ENCODE measurements at places on chromosomes 13 and 19. TPM values are rescaled to one million over a fixed set of nuclear protein-coding genes. Genes with fewer than 3 reads are reported as not detected.
A peak's percentile ranks its signal among the peaks of the same experiment; 100 is the strongest.

GRCh38 chr19:54654447-54655321, 8.1 kb upstream of the LILRB4 start:
- H3K4me3 ChIP-seq: no peak overlapping the region
- no peaks in the 10 kb centered on the region for H3K27me3 ChIP-seq
- H3K27ac ChIP-seq: no peak overlapping the region

- H3K4me1 ChIP-seq: peaks cover 20% of the 10 kb centered on the region
- H3K36me3 ChIP-seq: no peaks in the 10 kb centered on the region
- DNase-seq: no peak
- no peak overlapping the region for H3K4me3 ChIP-seq
- peaks cover 54% of the 10 kb centered on the region for H3K27me3 ChIP-seq
- H3K27ac ChIP-seq: no peak overlapping the region
Measured at GRCh38 chr19:55441692-55442321, 1.3 kb downstream of the SHISA7 start.

DNA sequence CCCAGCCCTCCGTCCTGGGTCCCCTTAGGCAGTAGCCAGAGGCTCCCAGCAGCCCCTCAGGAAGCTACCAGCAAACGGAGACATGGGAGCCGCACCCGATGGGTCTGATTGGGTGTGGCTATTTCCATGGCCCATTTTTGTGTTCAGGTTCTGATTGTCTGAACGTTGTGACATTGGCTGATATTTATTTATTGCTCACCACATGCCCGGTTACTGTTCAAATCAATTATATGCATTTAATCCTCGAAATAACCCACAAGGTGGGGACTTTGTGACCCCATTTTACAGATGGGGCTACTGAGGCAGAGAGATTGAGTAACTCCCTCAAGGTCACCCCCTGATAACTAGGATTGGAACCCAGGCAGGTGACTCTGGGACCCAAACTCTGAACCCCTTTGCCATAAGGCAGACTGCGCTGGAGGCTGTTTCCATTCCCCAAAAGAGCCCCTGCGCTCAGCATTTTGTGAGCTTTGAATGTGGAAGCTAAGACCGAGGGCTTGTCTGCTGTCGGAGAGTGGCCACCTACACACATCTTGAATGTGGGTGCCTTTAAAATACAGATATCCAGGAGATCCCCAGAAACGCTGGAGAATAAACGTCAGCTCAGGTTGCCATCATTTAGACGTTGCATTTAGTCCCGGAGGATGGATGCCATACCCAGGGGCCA, 13.6 kb upstream of the MCF2L start:
- no peak overlapping the region for H3K27ac ChIP-seq
- H3K27me3 ChIP-seq: no peaks in the 10 kb centered on the region
- no peak overlapping the region for H3K4me3 ChIP-seq
- DNase-seq: no peak

- peaks cover 54% of the 10 kb centered on the region for H3K4me1 ChIP-seq
- H3K36me3 ChIP-seq: peaks cover 5% of the 10 kb centered on the region
- H3K4me3 ChIP-seq: peak overlapping the region; percentile 85
- H3K27ac ChIP-seq: peak overlapping the region; percentile 98
Measured at GRCh38 chr19:1066251-1066747, 668 bp upstream of the ARHGAP45 start.

GRCh38 chr13:91804724-91805123, 406.3 kb downstream of the GPC5 start:
- no peaks in the 10 kb centered on the region for H3K27me3 ChIP-seq
- no peaks in the 10 kb centered on the region for H3K4me1 ChIP-seq
- no peak for DNase-seq
- no peaks in the 10 kb centered on the region for H3K36me3 ChIP-seq
- no peak overlapping the region for H3K4me3 ChIP-seq
- no peak overlapping the region for H3K27ac ChIP-seq

- H3K36me3 ChIP-seq: no peaks in the 10 kb centered on the region
- no peak overlapping the region for H3K4me3 ChIP-seq
- no peaks in the 10 kb centered on the region for H3K4me1 ChIP-seq
- no peaks in the 10 kb centered on the region for H3K27me3 ChIP-seq
Measured at GRCh38 chr13:48906200-48906599, 69.5 kb upstream of the FNDC3A start.

DNA sequence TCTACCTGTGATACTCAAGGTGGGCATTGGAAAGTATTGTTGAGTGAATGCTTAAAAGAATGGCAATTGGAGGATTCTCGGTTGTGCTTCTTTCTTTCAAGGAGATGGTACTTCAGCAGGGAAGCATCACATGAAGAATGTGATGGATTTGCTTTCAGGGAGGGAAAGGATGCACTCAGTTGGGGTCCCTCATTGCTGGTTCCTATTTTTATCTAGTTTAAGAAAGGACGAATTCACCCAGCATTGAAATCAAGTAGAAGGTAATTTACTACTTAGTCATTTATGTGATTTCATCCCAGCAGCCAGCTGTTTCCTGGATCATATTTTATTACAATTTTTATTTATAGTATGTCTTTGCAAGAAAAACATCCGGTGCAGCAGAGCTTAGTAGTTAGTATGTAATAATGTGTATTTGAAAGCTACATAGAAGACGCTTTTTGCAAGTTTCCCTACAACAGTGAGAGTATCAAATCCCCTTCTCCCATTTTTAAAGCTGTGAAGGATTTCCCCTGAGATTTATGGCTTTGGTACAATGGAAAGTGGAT, 417.9 kb downstream of the GPC5 start:
- H3K36me3 ChIP-seq: no peaks in the 10 kb centered on the region
- H3K4me1 ChIP-seq: no peaks in the 10 kb centered on the region
- H3K27ac ChIP-seq: no peak overlapping the region
- DNase-seq: no peak

- no peak overlapping the region for H3K27ac ChIP-seq
- H3K4me3 ChIP-seq: no peak overlapping the region
- no peaks in the 10 kb centered on the region for H3K27me3 ChIP-seq
- no peak for DNase-seq
- peaks cover 60% of the 10 kb centered on the region for H3K36me3 ChIP-seq
Measured at GRCh38 chr19:52086481-52086880, 9.1 kb downstream of the ZNF841 start.

- H3K27me3 ChIP-seq: no peaks in the 10 kb centered on the region
- H3K36me3 ChIP-seq: no peaks in the 10 kb centered on the region
- no peak overlapping the region for H3K27ac ChIP-seq
- no peak overlapping the region for H3K4me3 ChIP-seq
- no peak for DNase-seq
- no peaks in the 10 kb centered on the region for H3K4me1 ChIP-seq
Measured at GRCh38 chr13:72545030-72545719, 182.3 kb downstream of the MZT1 start.

DNA sequence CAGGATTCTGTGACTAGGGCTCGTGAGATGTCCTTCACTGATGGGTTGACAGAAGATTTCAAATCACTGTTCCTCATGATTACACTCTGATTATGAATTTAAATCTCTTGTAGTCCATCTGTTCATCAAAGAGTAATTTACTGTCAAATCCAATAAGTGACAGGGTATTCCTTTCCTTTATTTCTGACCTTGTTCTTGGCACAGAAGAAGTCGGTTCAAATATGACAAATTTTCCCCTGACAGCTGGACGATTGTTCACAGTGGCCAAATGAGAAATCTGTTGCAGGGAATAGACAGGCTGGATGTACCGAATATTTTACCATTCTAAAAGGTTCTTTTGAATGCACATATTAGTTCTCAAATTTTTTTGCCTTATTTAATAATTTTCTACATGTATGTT, 767.3 kb upstream of the GPC6 start:
- no peak overlapping the region for H3K4me3 ChIP-seq
- no peaks in the 10 kb centered on the region for H3K27me3 ChIP-seq
- H3K36me3 ChIP-seq: no peaks in the 10 kb centered on the region

DNA sequence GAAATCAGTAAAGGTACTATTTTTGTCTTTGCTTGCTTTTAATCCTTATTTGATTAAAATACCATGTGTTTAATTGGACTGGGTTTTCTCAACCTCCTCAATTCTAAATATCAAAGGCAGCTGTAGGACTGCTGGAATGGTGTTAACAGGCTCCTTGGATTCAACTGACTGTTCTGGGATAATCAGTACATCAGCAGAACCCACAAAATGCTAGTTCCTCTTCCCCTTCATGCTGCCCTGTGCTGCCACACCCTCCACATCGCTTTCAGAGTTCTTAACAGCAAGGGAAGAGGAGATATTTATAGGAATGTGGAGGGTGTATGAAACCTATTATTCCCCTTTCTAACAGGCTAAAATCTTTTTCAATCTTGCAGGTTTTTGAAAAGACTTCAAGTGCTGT, 82.4 kb downstream of the KCTD12 start:
- no peak overlapping the region for H3K27ac ChIP-seq
- H3K4me1 ChIP-seq: no peaks in the 10 kb centered on the region
- H3K36me3 ChIP-seq: no peaks in the 10 kb centered on the region
- no peak for DNase-seq
- no peaks in the 10 kb centered on the region for H3K27me3 ChIP-seq

GRCh38 chr19:8680676-8681344, 17.8 kb downstream of the ACTL9 start:
- no peak overlapping the region for H3K4me3 ChIP-seq
- no peaks in the 10 kb centered on the region for H3K27me3 ChIP-seq
- peaks cover 4% of the 10 kb centered on the region for H3K4me1 ChIP-seq
- DNase-seq: no peak

DNA sequence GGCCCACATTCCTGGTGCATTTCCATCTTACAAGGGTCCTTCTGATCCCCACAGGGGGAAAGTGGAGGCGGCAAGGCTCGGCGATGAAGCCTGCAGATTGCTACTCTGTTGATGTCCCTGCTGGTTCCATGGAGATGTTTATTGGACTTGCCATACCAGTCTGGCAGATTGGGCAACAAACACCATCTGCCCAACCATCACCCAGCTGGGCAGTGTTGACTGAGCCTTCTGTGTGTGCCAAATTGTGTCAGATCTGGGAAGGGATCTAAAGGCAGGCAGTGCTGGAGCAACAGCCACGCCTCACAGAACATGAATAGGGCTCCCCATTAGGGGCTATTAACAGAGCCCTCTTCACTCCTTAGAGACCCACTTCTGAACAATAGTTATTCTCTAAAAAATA, 35.0 kb downstream of the FLT1 start:
- H3K4me3 ChIP-seq: no peak overlapping the region
- no peak for DNase-seq
- H3K4me1 ChIP-seq: no peaks in the 10 kb centered on the region
- no peak overlapping the region for H3K27ac ChIP-seq
- no peaks in the 10 kb centered on the region for H3K27me3 ChIP-seq

- no peaks in the 10 kb centered on the region for H3K4me1 ChIP-seq
- no peak overlapping the region for H3K27ac ChIP-seq
- H3K4me3 ChIP-seq: no peak overlapping the region
- no peak for DNase-seq
Measured at GRCh38 chr13:55155046-55155445, 1985.7 kb upstream of the PRR20A start.

DNA sequence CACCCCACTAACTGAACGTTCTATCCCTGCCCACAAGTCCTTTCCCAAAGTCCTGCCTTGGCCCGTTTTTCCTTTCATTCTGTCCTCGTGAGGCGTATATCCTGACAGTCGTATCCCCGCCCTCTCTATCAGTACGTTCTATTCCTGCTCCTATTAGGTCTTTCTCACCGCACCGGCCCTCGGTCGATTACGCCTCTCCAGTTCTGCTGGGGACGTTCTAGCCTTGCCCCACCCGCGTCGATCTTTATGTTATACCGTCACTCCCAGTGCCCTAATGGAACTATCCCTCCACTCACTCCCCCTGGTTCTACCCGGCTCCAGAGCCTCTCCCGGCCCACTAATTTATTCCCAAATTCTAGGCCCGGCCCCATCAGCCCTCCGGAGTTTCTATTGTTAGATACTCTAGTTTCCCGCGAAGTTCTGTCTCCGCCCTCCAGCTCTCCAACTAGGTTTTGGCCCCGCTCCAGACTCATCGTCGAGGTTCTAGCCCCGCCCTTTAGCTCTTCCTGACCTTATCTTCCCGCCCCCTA, 2.0 kb downstream of the PLAUR start:
- H3K4me1 ChIP-seq: peaks cover 42% of the 10 kb centered on the region
- H3K27me3 ChIP-seq: no peaks in the 10 kb centered on the region
- H3K27ac ChIP-seq: no peak overlapping the region
- peak overlapping the region; percentile 28 for H3K4me3 ChIP-seq
- no peak for DNase-seq

- H3K36me3 ChIP-seq: peaks cover 15% of the 10 kb centered on the region
- H3K4me1 ChIP-seq: peaks cover 39% of the 10 kb centered on the region
- H3K4me3 ChIP-seq: peak overlapping the region; percentile 17
- no peaks in the 10 kb centered on the region for H3K27me3 ChIP-seq
Measured at GRCh38 chr19:41427647-41428480, 690 bp upstream of the B3GNT8 start.

DNA sequence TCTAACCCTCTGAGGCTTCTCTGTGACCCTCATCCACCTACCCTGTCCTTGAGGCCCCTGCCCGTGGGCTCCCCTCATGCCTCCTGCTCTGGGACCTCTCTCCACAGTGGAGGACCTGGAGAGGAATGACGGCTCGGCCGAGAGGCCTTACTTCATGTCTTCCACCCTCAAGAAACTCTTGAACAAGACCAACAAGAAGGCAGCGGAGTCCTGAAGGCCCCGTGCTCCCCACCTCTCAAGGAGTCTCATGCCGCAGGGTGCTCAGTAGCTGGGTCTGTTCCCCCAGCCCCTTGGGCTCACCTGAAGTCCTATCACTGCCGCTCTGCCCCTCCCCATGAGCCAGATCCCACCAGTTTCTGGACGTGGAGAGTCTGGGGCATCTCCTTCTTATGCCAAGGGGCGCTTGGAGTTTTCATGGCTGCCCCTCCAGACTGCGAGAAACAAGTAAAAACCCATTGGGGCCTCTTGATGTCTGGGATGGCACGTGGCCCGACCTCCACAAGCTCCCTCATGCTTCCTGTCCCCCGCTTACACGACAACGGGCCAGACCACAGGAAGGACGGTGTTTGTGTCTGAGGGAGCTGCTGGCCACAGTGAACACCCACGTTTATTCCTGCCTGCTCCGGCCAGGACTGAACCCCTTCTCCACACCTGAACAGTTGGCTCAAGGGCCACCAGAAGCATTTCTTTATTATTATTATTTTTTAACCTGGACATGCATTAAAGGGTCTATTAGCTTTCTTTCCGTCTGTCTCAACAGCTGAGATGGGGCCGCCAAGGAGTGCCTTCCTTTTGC, 10.8 kb upstream of the ILF3 start:
- no peak overlapping the region for H3K27ac ChIP-seq
- H3K27me3 ChIP-seq: no peaks in the 10 kb centered on the region
- no peak overlapping the region for H3K4me3 ChIP-seq
- peaks cover 5% of the 10 kb centered on the region for H3K4me1 ChIP-seq
- DNase-seq: no peak

GRCh38 chr13:49253310-49253709, 5.6 kb downstream of the CDADC1 start:
- H3K4me1 ChIP-seq: peaks cover 62% of the 10 kb centered on the region
- H3K27ac ChIP-seq: no peak overlapping the region
- peaks cover 8% of the 10 kb centered on the region for H3K36me3 ChIP-seq
- no peak for DNase-seq
- no peaks in the 10 kb centered on the region for H3K27me3 ChIP-seq
- H3K4me3 ChIP-seq: no peak overlapping the region

Gene DENND1C
- polyA plus RNA-seq: 39.6 TPM

Gene ZNF135
- polyA plus RNA-seq: 0.44 TPM

Gene MPHOSPH8
- 5.6 TPM for polyA plus RNA-seq

Gene CEACAM3
- not detected for polyA plus RNA-seq

Gene FFAR1
- polyA plus RNA-seq: not detected

Gene KLK6
- polyA plus RNA-seq: not detected

Gene KANK3
- polyA plus RNA-seq: 1.9 TPM

Gene VRK3
- polyA plus RNA-seq: 85.8 TPM

Gene VSTM1
- polyA plus RNA-seq: not detected

Gene LEUTX
- not detected for polyA plus RNA-seq

Gene AMER2
- not detected for polyA plus RNA-seq

Gene CYP4F3
- not detected for polyA plus RNA-seq

Gene ZNF649
- polyA plus RNA-seq: 3.6 TPM

Gene NUFIP1
- polyA plus RNA-seq: 4.3 TPM

All from CD4-positive, alpha-beta memory T cell (primary cell).